ENCODE measurements at places on chromosomes 12 and 14. TPM values are rescaled to one million over a fixed set of nuclear protein-coding genes. Genes with fewer than 3 reads are reported as not detected.

DNA sequence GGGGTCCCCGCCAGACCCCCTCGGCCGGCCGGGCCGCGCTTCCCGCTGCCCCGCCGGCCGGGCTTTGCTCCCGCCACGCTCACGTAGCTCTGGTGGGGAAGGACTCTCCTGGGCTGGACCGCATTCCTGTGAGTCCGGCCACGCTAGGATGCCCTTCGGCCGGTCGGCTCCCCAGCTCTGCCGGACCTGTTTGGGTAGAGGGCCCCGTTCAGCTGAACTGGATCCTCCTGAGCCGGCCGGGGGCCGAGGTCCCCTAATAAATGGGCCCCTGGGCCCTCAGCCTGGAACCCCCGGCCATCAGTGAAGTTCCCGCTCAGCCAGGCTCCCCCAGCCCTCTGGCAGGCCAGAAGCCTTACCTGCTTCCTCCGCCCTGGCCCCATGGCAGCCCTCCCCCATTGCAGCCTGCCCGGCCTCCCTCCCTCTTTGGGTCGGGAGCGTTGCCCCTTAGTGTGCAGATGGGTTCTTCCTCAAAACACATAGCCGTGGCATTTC, 593 bp downstream of the UNC119B start:
- peaks cover 18% of the 10 kb centered on the region for H3K4me1 ChIP-seq
- H3K4me3 ChIP-seq: peak overlapping the region; percentile 92
- H3K27me3 ChIP-seq: no peaks in the 10 kb centered on the region
- DNase-seq: no peak
- no peaks in the 10 kb centered on the region for H3K36me3 ChIP-seq

DNA sequence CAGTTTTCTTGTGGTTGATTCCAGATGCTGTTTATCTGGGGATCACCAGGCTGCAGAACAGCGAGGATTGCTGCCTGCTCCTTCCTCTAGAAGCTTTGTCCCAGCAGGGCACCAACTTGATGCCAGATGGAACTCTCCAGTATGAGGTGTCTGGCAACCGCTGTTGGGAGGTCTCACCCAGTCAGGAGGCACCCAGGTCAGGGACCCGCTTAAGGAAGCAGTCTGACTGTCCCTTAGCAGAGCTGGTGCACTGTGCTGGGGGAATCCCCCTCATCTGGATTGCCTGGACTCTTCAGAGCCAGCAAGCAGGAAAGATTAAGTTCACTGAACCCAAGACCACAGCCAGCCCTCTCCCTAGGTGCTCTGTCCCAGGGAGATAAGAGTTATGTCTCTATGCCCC, 1165.2 kb downstream of the FSCB start:
- no peak for DNase-seq
- no peak overlapping the region for H3K27ac ChIP-seq
- no peak overlapping the region for H3K4me3 ChIP-seq
- no peaks in the 10 kb centered on the region for H3K27me3 ChIP-seq
- no peaks in the 10 kb centered on the region for H3K36me3 ChIP-seq
- H3K4me1 ChIP-seq: no peaks in the 10 kb centered on the region

DNA sequence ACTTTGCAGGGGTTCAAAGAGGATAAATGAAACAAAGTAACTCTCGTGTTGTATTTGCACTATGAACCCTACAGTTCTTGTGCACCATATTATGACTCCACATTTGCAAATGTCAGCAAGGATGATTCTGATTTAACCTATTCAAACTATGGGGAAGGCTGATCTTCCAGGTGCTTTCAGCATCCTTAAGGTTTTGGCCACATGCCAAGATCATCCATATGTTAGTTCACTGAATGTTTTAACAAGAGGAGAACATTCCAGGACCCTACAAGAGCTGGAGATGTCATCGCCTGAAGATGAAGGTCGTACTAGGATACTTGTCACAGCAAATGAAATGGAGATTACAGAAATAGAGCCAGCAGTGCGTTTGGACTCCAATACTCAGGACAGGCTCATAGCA, 114.2 kb downstream of the DHRS2 start:
- H3K36me3 ChIP-seq: no peaks in the 10 kb centered on the region
- no peak for DNase-seq
- H3K4me3 ChIP-seq: no peak overlapping the region
- no peaks in the 10 kb centered on the region for H3K4me1 ChIP-seq
- H3K27ac ChIP-seq: no peak overlapping the region

DNA sequence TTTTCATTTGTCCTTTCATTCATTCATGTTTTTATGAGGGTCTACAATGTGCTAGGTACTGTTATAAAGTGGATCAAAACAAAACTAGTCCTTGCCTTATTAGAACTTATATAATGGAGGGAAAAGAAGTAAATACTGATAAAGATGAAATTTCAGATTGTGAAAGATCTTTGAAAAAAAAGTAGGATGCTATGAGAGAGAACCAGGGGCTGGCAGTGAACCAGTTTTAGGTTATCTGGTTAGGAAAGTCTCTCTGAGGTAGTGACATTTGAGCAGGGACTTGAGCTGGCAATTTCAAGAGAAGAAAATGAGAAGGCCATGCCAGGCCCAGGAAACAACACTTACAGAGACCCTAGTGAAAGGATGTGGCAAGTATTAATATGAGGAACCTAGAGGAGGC, 57.3 kb upstream of the E2F7 start:
- H3K27ac ChIP-seq: no peak overlapping the region
- no peak overlapping the region for H3K4me3 ChIP-seq
- no peaks in the 10 kb centered on the region for H3K36me3 ChIP-seq
- DNase-seq: no peak
- no peaks in the 10 kb centered on the region for H3K4me1 ChIP-seq
- no peaks in the 10 kb centered on the region for H3K27me3 ChIP-seq

- no peaks in the 10 kb centered on the region for H3K4me1 ChIP-seq
- no peaks in the 10 kb centered on the region for H3K36me3 ChIP-seq
- H3K27ac ChIP-seq: no peak overlapping the region
- no peaks in the 10 kb centered on the region for H3K27me3 ChIP-seq
- DNase-seq: no peak
Observed at GRCh38 chr12:99386907-99387306, 260.6 kb upstream of the GARIN6 start.

GRCh38 chr12:85280984-85281630, 1.1 kb downstream of the ALX1 start:
- peak overlapping the region; percentile 61 for H3K4me3 ChIP-seq
- no peak overlapping the region for H3K27ac ChIP-seq
- H3K27me3 ChIP-seq: peaks cover 18% of the 10 kb centered on the region

DNA sequence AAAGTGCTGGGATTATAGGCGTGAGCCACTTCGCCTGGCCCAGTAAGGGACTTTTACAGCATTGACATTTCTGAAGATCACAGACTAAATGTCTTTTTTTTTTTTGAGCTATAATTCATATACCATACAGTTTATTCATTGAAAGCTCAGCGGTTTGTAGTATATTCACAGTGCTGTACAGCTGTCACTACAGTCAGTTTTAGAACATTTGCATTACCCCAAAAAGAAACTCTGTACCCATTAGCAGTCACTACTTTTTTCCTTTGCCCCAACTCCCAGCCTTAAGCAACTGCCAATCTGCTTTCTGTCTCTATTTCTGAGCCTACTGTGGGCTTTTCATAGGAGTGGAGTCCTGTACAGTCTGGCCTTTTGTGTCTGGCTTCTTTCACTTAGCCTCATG, 8.2 kb downstream of the BRI3BP start:
- H3K4me1 ChIP-seq: no peaks in the 10 kb centered on the region
- H3K4me3 ChIP-seq: no peak overlapping the region
- no peaks in the 10 kb centered on the region for H3K36me3 ChIP-seq
- DNase-seq: no peak
- no peak overlapping the region for H3K27ac ChIP-seq

DNA sequence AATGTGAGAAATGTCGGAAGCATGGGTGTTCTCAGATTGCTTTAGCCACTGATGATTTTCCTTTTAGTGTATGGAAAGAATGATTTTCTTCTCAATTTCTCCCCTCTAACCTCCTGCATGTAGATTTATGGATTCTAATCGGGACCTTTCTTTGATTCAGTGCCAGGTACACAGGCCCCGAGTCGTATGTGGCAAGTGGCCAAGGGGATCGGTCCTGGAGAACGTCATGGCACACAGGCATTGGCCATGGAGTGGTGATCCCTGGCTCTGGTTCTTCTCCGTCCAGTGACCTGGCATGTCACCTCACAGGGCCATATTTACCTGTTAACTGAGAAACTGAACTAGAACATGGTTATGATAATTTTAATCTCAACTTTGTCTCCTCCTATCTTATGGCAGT, 58.1 kb downstream of the ETV6 start:
- peaks cover 35% of the 10 kb centered on the region for H3K4me1 ChIP-seq
- no peaks in the 10 kb centered on the region for H3K36me3 ChIP-seq
- no peaks in the 10 kb centered on the region for H3K27me3 ChIP-seq
- peak; percentile 29 for DNase-seq

DNA sequence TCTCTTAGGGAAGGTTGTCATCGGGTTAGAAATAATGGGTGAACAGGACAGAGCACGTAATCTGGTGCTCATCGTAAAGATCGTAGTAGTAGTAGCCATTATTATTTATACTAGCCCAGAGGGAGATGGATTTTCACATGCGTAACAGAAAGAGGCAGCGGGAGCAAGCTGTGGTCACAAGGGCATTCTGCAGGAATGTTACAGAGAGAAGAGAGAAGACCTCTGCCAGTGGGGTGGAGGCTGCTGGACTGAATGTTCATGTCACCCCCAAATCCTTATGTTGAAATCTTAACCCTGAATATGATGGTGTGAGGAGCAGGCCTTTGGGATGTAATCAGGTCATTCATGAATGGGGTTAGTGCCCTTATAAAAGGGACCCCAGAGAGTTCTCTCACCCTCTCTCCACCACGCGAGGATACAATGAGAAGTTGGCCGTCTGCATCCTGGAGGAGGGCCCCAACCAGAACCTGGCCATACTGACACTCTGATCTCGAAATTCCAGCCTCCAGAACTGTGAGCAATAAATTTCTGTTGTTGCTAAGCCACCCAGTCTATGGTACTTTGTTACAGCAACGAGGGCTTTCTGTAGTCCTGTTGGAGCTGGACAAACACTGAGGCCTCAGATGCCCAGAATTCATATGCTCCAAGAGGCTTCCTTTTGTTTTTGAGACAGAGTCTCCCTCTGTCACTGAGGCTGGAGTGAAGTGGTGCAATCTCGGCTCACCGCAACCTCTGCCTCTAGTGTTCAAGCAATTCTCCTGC, 131.2 kb upstream of the MED13L start:
- no peaks in the 10 kb centered on the region for H3K36me3 ChIP-seq
- H3K4me3 ChIP-seq: no peak overlapping the region
- H3K4me1 ChIP-seq: peaks cover 8% of the 10 kb centered on the region

- H3K4me3 ChIP-seq: no peak overlapping the region
- H3K4me1 ChIP-seq: peaks cover 11% of the 10 kb centered on the region
- no peak for DNase-seq
- no peaks in the 10 kb centered on the region for H3K36me3 ChIP-seq
- H3K27me3 ChIP-seq: no peaks in the 10 kb centered on the region
Observed at GRCh38 chr12:94831081-94831751, 172.3 kb downstream of the NDUFA12 start.

DNA sequence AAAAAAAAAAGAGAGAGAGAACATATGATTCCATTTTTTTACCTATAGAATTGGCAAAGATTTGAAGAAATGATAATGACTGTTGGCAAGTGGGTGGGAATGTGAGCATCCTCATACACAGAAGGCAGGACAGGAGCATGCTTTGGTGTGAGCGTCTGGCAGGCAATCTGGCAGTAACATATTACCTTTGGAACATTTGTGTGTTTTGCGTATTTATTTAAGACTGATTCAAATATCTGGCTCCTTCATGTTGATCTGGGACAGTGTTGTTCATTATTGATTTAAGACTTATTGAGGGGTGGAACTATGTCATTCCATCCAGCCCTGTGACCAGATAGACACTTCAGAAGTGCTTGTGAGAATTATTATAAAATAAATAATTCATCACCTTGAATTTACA, 53.1 kb downstream of the PPP1R36 start:
- no peak overlapping the region for H3K27ac ChIP-seq
- no peaks in the 10 kb centered on the region for H3K36me3 ChIP-seq
- H3K27me3 ChIP-seq: no peaks in the 10 kb centered on the region
- DNase-seq: no peak

DNA sequence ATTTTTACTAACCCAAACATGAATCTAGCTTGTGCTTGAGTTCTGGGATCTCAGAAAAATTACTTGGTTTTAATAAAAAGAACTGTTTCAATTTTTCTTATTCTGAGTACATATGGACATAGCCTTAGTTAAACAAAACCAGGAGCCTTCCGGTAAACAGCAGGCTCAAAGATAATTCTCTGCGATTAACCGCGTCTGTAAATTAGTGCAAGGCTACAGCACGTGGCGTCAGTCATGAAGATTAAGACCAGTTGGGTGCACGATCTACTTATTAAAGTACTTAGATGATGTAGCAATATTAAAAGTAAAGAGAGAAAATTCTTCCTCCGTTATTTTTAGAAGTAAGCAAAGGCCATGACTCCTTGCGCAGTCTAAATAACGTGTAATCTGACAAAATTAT, 700 bp downstream of the KCNJ8 start:
- H3K36me3 ChIP-seq: no peaks in the 10 kb centered on the region
- H3K4me3 ChIP-seq: peak overlapping the region; percentile 71
- H3K27me3 ChIP-seq: peaks cover 16% of the 10 kb centered on the region
- H3K27ac ChIP-seq: no peak overlapping the region
- no peak for DNase-seq
- no peaks in the 10 kb centered on the region for H3K4me1 ChIP-seq

DNA sequence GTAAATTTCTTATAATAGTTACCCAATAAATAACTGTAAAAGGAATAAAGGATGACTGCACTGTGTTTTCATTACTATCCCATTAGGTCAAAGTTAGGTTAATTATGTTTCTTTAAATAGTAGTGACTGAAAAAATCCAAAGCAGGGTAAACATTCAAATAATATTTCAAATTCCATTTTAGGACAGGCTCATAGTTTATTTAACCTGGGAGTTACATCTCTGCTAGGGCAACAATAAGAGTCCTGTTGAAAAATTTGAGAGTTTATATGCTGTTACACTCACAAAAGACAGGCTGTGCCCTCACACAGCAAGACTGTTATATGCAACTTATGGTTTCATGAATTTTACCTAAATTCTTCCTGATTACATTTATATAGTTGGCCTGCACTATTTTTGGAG, 8.0 kb downstream of the ERP27 start:
- H3K36me3 ChIP-seq: no peaks in the 10 kb centered on the region
- no peaks in the 10 kb centered on the region for H3K4me1 ChIP-seq
- no peaks in the 10 kb centered on the region for H3K27me3 ChIP-seq
- no peak overlapping the region for H3K4me3 ChIP-seq

GRCh38 chr12:19198272-19198671, 68.7 kb downstream of the PLEKHA5 start:
- H3K4me1 ChIP-seq: no peaks in the 10 kb centered on the region
- DNase-seq: no peak
- no peaks in the 10 kb centered on the region for H3K36me3 ChIP-seq
- H3K27ac ChIP-seq: no peak overlapping the region
- no peaks in the 10 kb centered on the region for H3K27me3 ChIP-seq
- H3K4me3 ChIP-seq: no peak overlapping the region

Gene BEGAIN
- total RNA-seq: 0.13 TPM

Gene TMEM253
- 0.17 TPM for total RNA-seq

Gene DUSP16
- total RNA-seq: 14.2 TPM

Gene FZD10
- 0.62 TPM for total RNA-seq

Data from psoas muscle (tissue), 8 donors.